ENCODE measurements at places on chromosomes 6 and 20. TPM values are rescaled to one million over a fixed set of nuclear protein-coding genes. Genes with fewer than 3 reads are reported as not detected.
A peak's percentile ranks its signal among the peaks of the same experiment; 100 is the strongest.

GRCh38 chr6:127446356-127446755, 12.8 kb downstream of the KIAA0408 start:
- DNase-seq = no peak

DNA sequence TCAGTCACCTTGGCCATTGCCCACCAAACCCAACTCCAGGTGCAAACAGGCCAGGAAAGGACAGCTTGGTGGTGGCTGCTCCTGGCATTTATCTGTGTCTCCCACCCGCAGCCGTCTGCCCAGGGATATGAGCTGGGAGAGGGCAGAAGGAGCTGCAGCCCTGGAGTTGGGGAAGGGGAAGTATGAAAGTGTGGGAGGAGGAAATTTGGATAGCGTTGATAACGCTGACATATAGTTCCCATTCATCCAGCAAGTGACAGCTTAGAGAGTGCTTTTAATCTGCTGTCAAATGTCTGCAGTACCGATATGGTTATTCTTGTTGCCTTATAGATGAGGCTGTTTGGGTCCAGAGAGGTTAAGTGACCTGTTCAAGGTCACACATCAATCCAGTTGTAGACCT, 741 bp downstream of the KCNK16 start:
- no peak for DNase-seq

GRCh38 chr6:82891076-82891475, 174.6 kb downstream of the UBE3D start:
- DNase-seq = no peak

GRCh38 chr20:20752712-20753111, 40.3 kb upstream of the RALGAPA2 start:
- DNase-seq = no peak

DNA sequence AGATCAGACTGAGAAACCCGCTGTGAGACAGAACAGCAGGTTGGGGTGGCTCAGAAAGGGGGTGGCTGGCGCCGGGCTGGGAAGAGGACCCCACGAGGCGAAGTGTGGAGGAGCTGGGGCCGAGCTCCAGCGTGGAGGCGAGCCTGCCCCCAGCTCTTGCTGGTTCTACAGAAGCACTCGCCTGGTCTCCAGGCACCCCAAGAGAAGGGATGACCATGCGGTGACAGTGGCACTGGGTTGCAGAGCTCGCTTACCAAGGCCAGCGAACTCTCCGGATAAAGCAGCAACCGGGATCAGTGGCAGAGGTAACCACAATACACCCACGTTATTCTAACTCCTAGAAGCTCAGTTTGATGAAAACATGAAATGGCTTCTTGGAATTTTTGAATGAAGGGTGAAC, 26.5 kb downstream of the THBS2 start:
- DNase-seq = peak; percentile 12

- no peak for DNase-seq
Measured at GRCh38 chr20:1012359-1013168, 10.5 kb upstream of the RSPO4 start.

DNA sequence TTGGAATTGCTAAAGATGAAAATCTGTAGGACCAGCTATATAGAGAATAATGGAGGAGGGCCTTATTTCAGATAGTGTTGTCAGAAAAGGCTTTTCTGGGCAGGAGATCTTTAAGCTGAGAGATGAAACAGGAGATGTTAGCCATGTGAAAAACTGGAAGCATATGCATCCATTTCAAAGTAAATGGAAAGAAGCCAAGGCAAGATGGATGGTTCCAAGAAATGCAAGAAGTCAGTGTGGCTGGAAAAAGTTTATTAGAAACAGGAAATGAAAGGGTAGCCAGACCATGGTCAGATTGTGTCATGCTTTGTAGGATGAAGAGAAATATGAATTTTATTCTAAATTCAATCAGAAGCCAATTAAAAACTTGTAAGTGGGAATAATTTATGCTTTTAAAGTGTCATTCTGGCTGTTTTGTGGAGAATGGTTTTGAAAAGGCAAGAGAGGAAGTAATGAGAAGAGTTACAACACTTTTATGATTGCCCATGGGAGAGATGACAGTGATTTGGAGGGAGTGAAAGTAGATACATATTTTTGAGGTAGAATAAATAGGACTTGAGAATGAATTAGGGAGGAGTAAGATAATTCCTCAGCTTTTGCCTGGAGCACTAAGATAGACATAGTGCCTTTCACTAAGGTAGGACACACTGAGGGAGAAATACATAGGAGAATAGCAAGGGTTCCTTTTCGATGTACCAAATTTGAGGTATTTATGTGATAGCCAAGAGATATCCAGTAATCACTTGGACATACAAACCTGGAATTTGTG, 620.1 kb downstream of the HTR1B start:
- DNase-seq = no peak

DNA sequence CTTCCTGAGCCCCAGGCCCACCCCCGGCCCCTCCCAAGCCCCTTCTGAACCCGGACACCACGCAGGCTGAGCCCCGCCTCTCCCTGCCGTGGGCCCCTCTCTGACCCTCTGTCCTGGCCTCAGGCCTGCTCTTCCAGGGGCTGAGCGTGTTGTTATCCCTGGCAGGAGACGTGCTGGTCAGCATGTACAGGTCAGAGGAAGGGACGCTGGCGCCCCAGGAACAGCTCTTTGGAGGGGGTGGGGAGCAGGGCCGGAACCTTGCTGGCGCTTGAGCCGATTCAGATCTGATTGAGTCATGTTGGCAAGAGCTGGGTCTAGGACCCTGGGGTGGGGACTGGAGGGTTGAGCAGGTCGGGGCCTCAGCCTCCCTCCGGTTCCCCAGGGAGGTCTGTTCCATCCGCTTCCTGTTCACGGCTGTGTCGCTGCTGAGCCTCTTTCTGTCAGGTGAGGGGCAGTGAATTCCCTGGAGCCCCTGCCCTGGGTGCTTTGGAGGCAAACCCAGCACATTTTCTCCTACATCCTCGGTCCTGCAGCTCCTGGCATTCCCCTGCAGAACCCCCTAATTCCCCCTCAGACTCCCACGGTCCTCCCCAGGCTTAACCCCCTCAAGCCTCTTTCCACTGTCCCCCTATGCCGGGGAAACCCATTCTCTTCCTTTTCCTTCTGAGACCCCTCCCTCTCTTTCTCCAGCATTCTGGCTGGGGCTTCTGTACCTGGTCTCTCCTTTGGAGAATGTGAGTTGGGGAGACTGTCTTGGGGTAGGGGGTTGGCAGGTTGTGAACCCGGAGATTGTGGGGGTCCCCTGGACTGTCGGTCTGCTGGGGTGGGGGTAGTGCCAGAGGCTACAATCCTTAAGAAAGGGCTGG, 2.0 kb downstream of the SPAG4 start:
- DNase-seq = no peak

DNA sequence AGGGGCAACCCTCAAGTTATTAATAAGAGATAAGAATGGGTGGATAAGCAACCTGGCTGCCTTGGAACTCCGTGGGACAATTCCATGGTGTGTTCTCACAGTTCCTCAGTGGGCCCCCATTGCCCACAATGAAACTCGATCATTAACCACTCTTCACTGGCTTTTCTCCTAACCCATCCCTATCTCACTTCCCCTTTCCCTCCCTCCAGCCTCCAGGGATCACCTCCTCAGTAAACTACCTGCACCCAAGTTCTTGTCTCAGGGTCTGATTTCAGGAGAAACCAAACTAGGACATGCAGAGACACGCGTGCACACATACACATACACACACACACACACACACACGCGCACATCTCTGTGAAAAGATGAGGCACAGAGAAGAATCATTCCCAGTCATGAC, 37.7 kb upstream of the FOXP4 start:
- no peak for DNase-seq

- DNase-seq = no peak
Measured at GRCh38 chr6:28371706-28372451, 22.1 kb downstream of the ZKSCAN3 start.

- DNase-seq = no peak
Measured at GRCh38 chr20:4335722-4336121, 320.4 kb upstream of the RNF24 start.

DNA sequence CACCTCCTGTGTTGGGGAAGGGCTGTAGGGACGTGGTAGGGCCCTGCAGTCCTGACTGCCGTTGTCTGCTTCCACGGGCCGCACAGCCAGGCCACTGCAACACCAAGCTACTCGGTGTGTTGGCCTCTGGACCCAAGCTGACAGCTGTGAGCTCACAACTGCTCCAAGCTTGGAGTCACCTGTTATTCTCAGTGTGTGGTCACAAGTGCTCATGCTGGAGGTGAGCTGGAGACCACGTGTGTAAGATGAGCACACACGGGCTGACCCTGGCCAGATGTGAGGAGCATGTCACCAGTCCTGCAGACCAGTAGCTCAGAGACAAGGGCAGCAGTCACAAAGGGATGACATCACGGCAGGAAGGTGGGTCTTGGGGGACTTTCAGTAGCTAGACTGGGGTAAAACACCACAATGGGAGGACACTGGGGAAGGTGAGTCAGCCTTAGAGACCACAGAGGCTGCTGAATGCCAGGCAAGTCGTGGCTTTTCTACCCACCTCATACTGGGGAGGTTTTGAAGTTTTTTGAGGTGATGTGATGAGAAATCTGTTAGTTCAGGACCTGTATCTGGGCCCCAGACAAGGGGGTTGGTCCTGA, 87.3 kb downstream of the FAM120B start:
- no peak for DNase-seq

DNA sequence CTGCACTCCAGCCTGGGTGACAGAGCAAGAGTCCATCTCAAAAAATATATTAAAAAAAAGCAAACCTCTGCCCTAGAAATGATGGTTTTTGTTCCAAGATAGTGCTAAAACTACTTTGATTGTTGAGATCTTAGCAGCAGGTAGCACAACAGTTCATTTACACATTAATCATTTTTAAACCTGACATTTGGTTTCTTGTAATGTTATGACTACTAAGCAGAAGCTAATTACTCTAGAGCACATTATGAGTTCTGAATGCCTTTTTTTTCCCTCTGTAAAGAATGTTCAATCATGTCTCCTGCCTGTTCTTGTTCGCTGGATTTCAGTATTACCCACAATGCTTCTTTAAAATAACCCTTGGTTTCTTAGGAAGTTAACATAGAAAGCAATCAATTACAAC, 24.7 kb upstream of the PHF3 start:
- DNase-seq = no peak

DNA sequence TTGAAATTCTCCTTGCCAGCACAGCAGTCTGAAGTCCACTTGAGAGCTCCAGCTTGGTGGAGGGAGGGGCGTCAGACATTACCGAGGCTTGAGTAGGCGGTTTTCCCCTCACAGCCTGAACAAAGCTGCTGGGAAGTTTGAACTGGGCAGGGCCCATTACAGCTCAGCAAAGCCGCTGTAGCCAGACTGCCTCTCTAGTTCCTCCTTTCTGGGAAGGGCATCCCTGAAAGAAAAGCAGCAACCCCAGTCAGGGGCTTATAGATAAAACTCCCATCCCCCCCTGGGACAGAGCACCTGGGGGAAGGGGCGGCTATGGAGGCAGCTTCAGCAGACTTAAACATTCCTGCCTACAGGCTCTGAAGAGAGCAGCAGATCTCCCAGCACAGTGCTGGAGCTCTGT, 325.3 kb downstream of the GJA1 start:
- DNase-seq = no peak

DNA sequence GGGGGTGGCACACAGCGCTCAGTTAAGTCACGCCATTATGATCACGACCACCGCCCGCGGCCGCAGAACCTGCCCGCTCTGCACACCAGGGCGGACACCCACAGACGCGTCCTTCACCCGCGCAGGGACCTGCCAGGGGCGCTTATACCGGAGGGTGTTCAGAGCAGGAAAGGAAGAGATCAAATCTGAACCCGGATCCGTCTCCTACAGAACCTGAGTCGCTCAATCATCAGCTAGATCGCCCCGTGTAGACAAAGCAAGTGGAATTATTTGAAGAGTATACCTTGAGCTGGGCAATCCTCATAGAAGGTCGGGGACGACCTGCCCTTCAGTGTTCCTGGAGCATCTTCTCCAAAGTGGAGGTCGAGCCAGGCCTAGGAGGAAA, 14.4 kb upstream of the ZNF217 start:
- no peak for DNase-seq

GRCh38 chr6:44494011-44494501, 106.5 kb downstream of the CDC5L start:
- no peak for DNase-seq

GRCh38 chr6:74857157-74857556, 348.7 kb downstream of the COL12A1 start:
- DNase-seq = no peak

- DNase-seq = no peak
Measured at GRCh38 chr20:57397693-57398108, 6.5 kb downstream of the RBM38 start.

DNA sequence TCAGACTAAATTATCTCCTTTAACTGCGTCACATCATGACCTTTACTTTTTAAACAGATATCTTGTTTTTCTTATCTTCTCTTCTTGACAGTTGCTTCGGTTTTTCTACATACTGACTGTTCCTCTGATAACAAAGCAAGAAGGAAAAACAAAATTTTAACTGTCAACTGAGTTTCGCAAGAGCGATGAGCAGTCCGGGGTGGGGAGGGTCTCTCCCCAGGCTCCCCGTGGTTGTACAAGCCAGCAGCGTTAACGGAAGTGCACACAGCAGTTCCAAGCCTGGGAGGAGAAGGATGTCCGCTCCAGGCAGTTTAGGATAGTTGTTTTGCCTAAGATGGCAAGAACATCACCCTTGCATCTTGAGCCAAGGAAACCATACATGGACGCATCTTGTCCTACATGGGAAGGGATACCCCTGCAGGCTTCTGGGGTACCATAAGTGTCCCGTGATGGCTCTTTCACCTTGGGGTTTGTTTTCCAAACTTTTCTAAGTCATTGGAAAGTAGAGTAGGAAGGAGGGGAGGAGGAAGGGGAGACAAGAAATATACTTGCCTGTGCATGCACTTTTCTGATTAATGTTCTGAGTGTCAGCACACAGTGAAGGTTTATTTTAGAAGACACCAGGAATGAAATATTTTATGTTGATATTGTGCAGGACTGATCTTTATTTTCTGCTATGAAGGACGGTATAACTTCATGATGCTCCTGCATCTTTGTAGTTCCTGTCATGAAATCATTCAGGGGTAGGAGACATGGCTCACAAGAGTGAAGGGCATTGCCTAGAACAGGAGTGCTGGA, 20.8 kb downstream of the SLC24A3 start:
- no peak for DNase-seq

PEX7 gene
- total RNA-seq = 4.7 TPM

HAO1 gene
- not detected for total RNA-seq

TREML2 gene
- total RNA-seq = 0.19 TPM

FERMT1 gene
- 1.1 TPM for total RNA-seq

CLPSL1 gene
- not detected for total RNA-seq

DLGAP4 gene
- 29.2 TPM for total RNA-seq
